ENCODE measurements at places on chromosomes 7 and 10.

DNA sequence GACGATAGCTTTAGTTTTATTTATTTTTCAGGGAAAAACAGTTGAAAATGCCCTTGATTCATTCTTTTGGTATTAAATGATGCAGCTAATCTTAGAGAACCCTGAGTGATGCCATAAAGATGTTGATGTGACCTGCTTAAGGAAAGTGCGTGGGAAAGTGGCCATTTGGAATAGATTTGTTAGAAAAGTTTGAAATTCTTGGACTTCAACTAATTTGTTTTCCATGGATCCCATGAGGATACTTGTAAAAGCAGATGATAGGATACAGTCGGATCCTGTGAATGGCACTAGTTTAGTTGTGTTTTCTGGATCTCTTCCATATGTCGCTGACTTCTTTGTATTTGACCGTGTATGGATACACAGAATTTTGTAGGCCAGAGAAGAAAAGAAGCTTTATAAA lies 69.0 kb downstream of the SEPTIN7 start:
- no peak for DNase-seq

DNA sequence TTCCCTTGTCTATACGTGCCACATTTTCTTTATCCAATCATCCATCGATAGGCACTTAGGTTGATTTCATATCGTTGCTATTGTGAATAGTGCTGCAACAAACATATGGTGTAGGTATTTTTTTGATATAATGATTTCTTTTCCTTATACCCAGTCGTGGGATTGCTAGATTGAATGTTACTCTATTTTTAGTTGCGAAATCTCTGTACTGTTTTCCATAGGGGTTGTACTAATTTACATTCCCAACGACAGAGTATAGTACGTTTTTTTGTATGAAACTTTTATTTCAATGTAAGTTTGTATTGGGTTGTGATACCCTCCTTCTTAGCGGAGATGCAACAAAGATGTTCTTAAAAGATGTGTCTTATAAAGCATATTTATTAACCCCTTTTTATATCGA lies 30.0 kb downstream of the AKR1B1 start:
- no peak for DNase-seq

DNA sequence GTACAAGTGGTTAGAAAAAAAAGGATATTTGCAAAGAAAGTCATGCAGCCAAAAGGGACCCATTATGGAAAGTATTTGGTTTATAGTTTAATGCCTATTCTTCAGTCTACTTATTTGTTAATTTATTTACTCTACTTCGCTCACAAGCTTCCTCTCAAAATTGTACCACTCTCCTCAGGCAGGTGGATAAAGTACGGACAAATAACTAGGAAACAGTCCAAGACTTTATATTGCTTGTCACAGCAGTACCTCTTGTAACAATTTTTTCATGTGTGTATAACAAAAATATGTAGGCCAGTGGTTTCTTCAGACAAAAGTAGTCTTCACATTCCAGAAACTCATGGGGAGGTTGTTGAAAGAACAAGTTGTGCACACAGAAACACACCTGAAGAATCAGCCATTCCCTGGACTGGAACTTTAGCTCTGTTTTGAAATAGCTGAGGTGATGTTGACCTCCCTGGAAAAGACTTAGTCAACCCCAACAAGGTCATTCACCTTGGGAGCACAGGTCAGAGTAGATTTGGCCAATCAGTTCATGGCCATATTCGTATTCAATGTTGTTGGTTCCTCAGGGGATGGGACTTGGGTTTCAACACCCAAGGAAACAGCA lies 73.4 kb downstream of the TES start:
- DNase-seq, result no peak

GRCh38 chr7:158050441-158050977 lies 537.1 kb downstream of the PTPRN2 start:
- no peak for DNase-seq

- no peak for DNase-seq
Observed at GRCh38 chr10:120805014-120805812, 45.9 kb upstream of the WDR11 start.

- DNase-seq, result no peak
Observed at GRCh38 chr10:128979405-128979804, 487.6 kb upstream of the MGMT start.

DNA sequence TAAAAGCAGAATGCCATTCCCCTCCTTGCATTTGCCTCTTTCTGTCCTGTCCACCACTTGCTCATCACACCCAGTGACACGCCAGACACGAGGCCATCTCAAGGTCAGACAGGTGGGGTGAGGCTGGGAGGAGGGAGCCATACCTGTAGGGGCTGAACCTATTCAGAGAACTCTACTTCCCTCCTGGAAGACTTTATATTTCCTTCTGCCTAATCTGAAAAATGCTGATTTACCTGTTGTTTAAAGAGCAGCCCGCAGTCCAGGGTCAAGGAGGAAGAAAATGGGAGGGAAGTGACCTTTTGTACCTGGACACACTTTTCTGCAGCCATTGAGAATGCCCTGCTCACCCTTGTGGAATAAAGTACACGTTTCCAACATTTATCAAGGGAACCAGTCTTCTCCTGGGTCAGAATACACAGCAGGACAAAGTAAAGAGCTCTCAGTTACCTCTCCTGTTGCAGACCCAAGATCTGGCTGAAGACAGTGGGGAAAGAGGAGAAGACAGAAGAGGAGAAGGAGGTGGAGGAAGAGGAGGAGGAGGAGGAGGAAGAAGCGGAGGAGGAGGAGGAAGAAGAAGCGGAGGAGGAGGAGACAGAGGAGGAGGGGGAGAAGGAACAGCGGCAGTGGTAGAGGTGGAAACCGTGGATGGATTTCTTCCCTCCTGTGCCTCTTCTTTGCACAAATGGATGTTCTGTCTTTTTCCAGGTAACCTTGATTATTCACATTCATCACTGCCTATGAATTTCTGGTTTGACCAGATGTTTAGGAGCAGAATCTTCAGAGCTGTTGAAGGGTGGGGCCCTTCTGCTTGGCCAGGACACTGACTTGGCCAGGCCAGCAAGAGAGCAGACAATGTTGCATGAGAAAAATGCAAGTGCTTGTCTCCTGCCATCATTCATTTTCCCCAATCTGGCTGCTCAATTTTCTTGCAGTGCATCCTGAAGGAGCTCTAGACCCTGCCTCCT lies 1.2 kb upstream of the BLNK start:
- DNase-seq, result no peak

- peak; percentile 32 for DNase-seq
Observed at GRCh38 chr10:5629303-5630111, 36.9 kb downstream of the ASB13 start.

DNA sequence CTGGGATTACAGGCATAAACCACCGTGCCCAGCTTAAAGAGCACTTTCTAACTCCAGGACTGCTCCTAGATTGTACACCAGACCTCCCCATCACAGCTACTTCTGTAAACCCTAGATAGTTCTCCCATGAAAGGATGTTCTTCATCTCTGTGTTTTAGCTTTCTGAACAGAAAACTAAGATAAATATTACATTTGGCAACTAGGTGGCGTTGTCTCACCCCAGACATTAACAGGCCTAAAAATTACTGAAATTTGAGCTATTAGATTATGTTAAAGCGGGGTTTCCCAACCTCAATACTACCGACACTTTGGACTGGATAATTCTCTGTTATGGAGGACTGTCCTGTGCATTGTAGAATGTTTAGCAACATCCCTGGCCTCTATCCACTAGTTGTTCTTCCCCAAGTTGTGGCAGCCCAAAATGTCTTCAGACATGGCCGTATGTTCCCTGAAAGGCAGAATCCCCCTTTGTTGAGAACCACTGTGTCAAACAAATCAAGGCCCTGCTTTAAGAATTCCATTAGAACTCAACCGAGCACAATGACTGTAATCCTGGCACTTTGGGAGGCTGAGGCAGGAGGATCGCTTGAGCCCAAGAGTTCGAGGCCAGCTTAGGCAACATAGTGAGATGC lies 19.1 kb downstream of the ATOH7 start:
- DNase-seq, result peak; percentile 29

DNA sequence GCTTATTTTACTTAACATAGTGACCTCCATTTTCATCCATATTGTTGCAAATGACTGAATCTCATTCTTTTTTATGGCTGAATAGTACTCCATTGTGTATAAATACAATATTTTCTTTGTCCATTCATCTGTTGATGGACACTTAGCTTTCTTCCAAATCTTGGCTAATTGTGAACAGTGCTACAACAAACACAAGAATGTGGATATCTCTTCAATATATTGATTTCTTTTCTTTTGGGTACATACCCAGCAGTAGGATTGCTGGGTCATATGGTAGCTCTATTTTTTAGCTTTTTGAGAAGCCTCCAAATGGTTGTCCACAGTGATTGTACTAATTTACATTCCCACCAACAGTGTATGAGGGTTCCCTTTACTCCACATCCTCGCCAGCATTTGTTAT lies 58.0 kb downstream of the CREB5 start:
- no peak for DNase-seq

GRCh38 chr7:129947701-129948100 lies 5.1 kb downstream of the UBE2H start:
- DNase-seq, result no peak

GRCh38 chr10:23516530-23516929 lies 77.7 kb downstream of the OTUD1 start:
- peak; percentile 1 for DNase-seq
